Activated CD8-positive, alpha-beta T cell treated with anti-CD3 and anti-CD28 coated beads, Interleukin-2, amount 10 ng/mL, durations not matched to agents 7 days and 5 days (primary cell): ENCODE measurements at places on chromosomes 1 and 21. TPM values are rescaled to one million over a fixed set of nuclear protein-coding genes. Genes with fewer than 3 reads are reported as not detected.

Gene SYDE2
- total RNA-seq: 2.6 TPM

Gene TFF3
- not detected for total RNA-seq

Gene RIPPLY3
- 0.10 TPM for total RNA-seq

Gene VWA5B1
- not detected for total RNA-seq

Gene IRF6
- total RNA-seq: 0.16 TPM

Gene TRIM67
- not detected for total RNA-seq

Gene NBPF10
- total RNA-seq: 2.6 TPM

Gene LCE2D
- total RNA-seq: not detected

Gene MAN1A2
- 32.8 TPM for total RNA-seq

Gene ORC1
- total RNA-seq: 38.3 TPM

Gene SLC1A7
- not detected for total RNA-seq

Gene HRNR
- not detected for total RNA-seq

Gene GPR161
- total RNA-seq: not detected

Gene UBXN11
- total RNA-seq: 34.4 TPM

Gene S100A13
- 7.0 TPM for total RNA-seq

Gene SEMA6C
- total RNA-seq: 2.2 TPM

Gene BARHL2
- total RNA-seq: not detected

Gene OXCT2
- total RNA-seq: 0.32 TPM

Gene FAM110D
- not detected for total RNA-seq

Gene TAS1R3
- total RNA-seq: 0.78 TPM

Gene PARS2
- total RNA-seq: 4.2 TPM

Gene TEKT2
- total RNA-seq: not detected

Gene FOXD2
- 0.24 TPM for total RNA-seq

Gene CLDN19
- total RNA-seq: not detected

Gene PROK1
- not detected for total RNA-seq

Gene NPR1
- not detected for total RNA-seq

Gene ITLN1
- not detected for total RNA-seq

Gene CCDC185
- not detected for total RNA-seq

Gene PLA2G2F
- not detected for total RNA-seq

Gene LENEP
- total RNA-seq: 1.1 TPM

Gene NTMT2
- not detected for total RNA-seq

Gene TBCE
- 28.1 TPM for total RNA-seq
